ENCODE measurements at places on chromosomes 6 and 20. TPM values are rescaled to one million over a fixed set of nuclear protein-coding genes. Genes with fewer than 3 reads are reported as not detected.

Gene RUNX2
- total RNA-seq, result 2.0 TPM

GRCh38 chr6:135412761-135413160 lies 84.8 kb downstream of the AHI1 start:
- H3K4me3 ChIP-seq, result no peak overlapping the region
- H3K36me3 ChIP-seq, result no peaks in the 10 kb centered on the region
- H3K27ac ChIP-seq, result no peak overlapping the region
- H3K4me1 ChIP-seq, result no peaks in the 10 kb centered on the region
- no peak for DNase-seq

DNA sequence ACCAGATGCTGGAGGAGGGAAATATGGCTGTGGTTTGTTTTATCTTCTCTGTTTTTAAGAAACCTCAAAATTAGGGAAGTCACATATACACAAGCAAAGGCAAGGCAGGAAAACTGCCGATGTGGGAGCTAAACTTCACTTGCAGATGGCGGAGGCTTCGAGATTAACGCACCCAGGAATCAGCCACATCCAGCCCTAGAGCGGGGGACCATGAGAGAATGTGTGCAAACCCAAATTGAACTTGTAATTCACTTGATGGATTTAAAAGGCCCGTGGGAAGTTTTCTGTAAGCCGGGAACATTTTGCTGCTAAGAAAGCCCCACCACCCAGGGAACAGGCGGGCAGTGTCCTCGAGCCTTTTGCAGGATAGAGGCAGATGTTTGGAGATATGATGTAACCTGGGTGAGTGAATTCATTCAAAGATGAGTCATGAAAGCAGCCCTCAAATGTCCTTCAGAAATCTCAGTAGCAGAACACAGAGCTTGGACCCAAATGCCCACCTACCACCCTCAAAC lies 39.9 kb downstream of the PREX1 start:
- DNase-seq, result no peak
- peaks cover 8% of the 10 kb centered on the region for H3K4me1 ChIP-seq
- no peaks in the 10 kb centered on the region for H3K36me3 ChIP-seq
- H3K27ac ChIP-seq, result no peak overlapping the region
- no peaks in the 10 kb centered on the region for H3K27me3 ChIP-seq

DNA sequence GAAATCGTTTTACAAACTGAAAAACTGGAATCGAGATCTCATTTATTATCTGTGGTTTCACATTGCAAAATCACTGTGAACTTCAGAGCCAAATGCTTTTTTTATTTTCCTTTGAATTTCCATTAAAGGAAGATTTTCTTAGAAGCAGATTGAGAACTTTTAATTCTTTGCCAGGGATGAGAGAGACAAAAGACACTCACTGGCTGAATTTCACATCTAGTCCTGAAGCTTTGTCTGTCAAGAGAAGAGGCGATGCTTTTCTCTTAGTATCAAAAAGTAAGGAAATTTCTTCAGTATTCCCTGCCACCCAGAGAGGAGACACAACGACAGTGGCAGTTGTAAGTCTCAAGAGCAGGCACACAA lies 141.8 kb downstream of the TMEM200A start:
- H3K27me3 ChIP-seq, result no peaks in the 10 kb centered on the region
- no peak overlapping the region for H3K4me3 ChIP-seq
- H3K36me3 ChIP-seq, result no peaks in the 10 kb centered on the region
- H3K27ac ChIP-seq, result no peak overlapping the region
- H3K4me1 ChIP-seq, result no peaks in the 10 kb centered on the region

- H3K4me1 ChIP-seq, result no peaks in the 10 kb centered on the region
- no peaks in the 10 kb centered on the region for H3K36me3 ChIP-seq
- H3K27me3 ChIP-seq, result no peaks in the 10 kb centered on the region
- no peak overlapping the region for H3K4me3 ChIP-seq
Observed at GRCh38 chr6:95687839-95688238, 110.5 kb downstream of the MANEA start.

Measured in gastrocnemius medialis (tissue), 4 donors.